Stimulated activated CD8-positive, alpha-beta memory T cell treated with anti-CD3 and anti-CD28 coated beads, Interleukin-12 subunit alpha, Interleukin-12 subunit beta, amount 100 ng/mL, for 1 hour (primary cell): ENCODE measurements at places on chromosomes 2 and 18.

DNA sequence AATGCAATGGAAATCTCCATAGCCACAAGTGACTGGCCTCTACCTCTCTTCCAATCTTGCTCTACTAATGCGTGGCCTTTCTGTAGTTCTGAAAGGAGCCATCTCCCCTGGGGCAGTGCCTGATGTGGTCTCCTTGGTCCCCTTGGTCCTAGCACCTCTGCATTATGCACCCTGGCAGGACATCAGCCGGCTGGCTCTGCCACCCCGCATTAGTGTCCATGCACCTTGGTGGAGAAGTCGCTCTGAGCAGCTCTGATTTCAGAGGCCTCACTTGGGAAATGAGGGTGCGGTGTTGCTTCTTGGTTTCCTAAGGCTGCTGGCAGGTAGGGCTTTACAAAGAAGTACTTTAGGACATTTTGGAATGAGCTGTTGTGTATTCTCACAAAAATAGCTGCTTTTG is 317.9 kb downstream of the GBX2 start:
- DNase-seq = no peak

GRCh38 chr2:108616751-108617161 is 82.5 kb downstream of the LIMS1 start:
- no peak for DNase-seq

DNA sequence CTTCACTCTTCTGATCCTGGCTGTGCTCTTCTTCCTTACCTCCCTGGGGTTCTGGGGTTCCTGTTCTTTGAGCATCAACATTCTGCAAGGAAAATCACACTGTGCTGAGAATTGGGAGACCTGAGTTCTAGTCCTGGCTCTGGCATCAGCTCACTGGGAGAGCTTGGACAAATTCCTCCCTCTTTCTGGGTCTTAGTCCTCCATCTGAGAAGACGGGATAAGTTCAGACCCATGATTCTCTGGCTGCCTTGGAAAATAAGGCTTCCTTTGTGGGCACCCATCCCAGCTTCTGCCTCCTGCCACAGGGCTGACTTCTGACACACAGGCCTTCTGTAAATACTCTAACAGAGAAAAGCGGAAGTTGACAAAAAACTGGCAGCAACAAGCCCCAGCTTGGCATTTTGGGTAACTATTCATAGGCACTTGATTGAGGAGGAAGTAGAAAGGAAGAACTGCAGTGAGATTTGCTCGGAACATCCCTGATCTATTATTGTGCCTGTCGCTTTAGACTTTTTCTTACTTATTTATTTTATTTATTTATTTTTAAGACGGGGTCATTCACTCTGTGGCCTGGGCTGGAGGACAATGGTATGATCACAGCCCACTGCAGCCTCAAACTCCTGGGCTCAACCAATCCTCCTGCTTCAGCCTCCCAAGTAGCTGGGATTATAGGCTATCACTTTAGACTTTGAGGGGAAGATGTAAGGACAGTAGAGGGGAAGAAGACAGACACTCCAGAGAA is 7.9 kb downstream of the PCBP1 start:
- no peak for DNase-seq

- no peak for DNase-seq
Observed at GRCh38 chr2:40352041-40352702, 99.7 kb downstream of the SLC8A1 start.

DNA sequence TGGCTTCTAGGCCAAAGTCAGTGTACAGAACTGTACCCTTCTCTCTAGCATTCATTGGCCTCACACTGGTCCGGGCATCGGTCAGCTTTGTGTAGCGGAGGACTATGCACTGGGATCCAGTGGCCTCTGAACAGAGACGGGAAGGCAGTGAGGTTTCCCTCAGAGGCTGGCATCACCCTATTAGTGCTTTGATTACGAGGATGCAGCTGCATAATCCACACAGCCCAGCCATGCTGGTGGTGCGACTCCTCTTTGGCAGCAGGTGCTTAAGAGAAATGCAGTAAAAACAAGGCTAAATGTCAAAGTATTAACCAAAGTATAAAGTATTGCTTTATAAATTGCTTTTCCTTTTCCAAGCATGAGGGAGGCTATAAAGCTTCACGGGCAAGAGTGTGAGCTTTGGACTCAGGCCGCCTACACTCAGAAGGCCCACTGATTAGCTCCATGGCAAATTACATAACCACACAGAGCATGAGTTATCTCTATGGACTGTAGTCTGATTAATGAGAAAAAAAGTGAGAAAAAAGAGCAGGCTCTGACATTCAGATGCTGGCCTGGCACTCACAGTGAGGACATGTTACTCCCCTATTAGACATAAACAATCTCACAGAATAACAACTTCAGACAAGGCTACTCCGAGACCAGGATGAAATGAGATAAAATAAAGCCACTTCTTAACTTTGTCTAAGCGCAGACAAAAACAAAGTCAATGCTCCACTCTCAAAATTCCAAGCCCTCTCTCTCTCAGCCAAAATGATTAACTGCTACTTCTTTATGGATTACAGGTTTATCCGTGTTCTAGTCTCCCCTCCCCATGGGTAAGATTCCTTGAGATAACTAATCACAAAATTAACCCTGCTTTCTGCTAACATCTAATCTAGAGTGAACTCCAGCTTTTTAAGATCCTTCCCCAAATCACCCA is 6.4 kb upstream of the CRYGC start:
- DNase-seq = no peak

GRCh38 chr2:119721904-119722303 is 37.8 kb upstream of the PTPN4 start:
- DNase-seq = no peak

GRCh38 chr18:75257605-75258004 is 47.0 kb downstream of the TSHZ1 start:
- no peak for DNase-seq

DNA sequence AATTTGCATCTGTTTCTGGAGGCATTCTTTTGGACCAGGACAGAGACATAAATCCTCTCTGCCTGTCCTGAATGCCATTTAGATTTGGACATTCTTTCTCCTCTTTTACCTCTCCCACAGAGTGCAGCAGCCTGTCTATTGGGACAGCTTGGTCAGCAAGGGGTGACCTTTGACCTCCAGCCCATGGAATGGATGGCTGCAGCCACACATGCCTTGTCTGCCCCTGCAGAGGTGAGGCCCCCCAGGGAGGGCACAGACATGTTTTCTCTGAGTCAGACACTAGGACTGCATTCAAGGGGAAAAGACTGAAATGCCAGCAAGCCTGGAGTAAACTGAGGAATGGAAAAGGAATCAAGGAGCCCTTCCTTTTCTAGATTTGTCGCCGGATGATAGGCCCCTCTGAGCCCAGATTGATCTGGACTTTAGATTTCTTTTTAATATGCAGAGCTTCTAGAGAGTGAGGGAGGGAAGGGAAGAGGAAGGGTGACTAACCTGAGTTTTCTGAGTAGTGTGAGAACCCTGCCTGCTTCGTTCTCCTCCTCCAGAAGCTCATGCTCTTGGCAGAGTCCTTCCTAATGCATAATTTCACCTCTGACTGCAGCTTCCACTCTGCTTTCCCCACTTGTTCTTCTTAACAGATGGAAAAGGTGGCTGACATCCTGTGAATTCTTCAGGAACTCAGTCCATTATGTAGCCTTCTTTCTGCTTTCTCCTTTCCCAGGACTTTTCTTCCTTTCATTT is 16.1 kb upstream of the TTLL4 start:
- no peak for DNase-seq

DNA sequence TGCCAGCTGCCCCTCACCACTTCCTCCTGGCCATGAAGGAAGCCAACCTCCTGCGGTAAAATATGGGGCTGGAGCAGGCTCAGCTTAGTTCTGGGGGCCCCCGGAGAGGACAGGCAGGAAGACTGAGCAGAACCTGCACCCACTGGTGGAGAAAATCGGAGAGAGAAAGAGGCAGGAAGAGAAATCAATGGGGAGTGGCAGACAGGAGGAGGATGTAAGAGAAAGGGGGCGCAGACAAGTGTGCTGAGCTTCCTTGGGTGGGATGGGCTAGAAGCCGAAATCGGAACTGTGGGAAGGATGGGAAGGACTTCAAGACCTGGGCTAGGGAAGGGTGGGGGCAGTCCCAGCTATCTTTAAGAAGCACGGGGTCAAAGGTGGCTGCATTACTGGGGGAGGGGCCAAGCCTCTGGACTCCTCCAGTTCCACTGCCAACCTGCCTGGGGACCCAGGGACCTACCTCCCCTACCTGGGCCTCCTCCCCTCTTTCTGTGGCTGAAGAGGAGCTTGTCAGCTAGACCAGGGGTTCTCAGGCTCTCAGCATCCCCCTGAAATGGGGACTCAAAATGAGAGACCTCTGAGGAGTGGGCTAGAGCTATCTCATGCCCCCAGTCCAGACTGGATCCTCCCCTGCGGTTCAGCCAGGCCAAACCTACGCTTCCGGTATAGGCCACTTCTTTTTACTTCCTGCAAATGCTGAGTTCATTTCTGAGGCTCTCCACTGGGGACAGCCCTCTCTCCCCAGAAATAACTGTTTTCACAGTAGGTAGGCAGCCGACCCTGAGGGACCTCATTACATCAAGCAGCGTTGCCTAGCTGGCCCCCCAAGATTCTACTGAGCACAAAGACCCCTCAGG is 33.6 kb upstream of the B3GNT7 start:
- peak; percentile 4 for DNase-seq

GRCh38 chr2:9152975-9153642 is 53.5 kb upstream of the ASAP2 start:
- DNase-seq = no peak

GRCh38 chr2:7777668-7778067 is 860.5 kb downstream of the RNF144A start:
- no peak for DNase-seq

GRCh38 chr2:153488072-153488471 is 9.5 kb upstream of the RPRM start:
- no peak for DNase-seq

DNA sequence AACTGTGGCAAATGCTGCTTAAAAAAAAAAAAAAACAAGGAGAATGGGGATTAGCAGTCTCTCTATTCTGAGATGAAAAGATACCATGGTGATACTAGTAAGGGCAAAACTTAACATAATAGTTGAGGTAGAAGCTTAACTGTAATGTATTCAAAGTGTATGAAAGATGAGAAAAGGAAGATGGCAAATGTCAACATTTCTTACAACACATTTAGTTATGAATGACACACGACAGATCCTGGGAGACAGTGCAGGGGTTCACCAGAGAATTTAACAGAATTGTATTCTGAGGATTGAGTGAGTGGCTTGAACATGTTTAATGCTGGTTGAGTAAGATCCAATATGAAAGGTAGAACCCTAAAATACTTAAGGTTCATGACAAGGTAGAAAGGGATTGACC is 52.7 kb downstream of the CUL3 start:
- no peak for DNase-seq

- DNase-seq = no peak
Observed at GRCh38 chr2:11375689-11376027, 31.2 kb upstream of the ROCK2 start.

GRCh38 chr2:150404147-150404546 is 83.3 kb downstream of the RND3 start:
- no peak for DNase-seq

GRCh38 chr18:56067214-56067894 is 479.4 kb upstream of the TCF4 start:
- DNase-seq = no peak

GRCh38 chr2:21727101-21727500 is 603.3 kb downstream of the TDRD15 start:
- DNase-seq = no peak

GRCh38 chr18:4119813-4120212 is 335.3 kb downstream of the DLGAP1 start:
- DNase-seq = no peak

GRCh38 chr2:109535217-109535946 is 78.4 kb downstream of the SEPTIN10 start:
- DNase-seq = no peak

DNA sequence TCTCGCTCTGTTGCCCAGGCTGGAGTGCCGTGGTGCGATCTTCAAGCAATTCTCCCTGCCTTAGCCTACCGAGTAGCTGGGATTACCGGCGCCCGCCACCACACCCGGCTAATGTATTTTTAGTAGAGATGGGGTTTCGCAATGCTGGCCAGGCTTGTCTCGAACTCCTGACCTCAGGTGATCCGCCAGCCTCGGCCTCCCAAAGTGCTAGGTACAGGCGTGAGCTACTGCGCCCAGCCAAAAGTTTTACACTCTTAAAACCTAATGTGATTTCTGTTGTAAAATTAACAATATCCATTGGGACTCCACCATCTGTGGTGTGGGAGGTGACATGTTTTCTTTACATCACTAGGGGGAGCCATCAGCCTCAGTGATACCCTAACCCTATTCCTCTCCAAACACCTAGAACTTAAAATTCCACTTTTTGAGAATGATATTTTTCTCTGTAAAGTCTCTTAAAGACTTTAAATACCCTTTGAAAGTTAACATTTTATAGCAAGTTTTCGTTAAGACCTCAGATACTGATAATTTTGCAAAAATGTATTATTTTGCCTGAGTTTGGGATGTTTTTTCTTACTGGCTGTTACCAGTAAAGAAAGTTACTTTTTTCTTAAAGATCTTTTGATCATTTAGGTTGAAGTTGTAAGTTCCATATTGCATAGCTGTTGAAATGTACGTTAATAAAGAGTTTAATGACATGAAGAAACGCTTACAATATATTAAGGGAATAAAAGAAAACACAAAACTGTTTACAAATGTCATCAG is 11.6 kb upstream of the EIF2AK2 start:
- DNase-seq = no peak

GRCh38 chr2:72793798-72794440 is 31.9 kb downstream of the EXOC6B start:
- DNase-seq = no peak

DNA sequence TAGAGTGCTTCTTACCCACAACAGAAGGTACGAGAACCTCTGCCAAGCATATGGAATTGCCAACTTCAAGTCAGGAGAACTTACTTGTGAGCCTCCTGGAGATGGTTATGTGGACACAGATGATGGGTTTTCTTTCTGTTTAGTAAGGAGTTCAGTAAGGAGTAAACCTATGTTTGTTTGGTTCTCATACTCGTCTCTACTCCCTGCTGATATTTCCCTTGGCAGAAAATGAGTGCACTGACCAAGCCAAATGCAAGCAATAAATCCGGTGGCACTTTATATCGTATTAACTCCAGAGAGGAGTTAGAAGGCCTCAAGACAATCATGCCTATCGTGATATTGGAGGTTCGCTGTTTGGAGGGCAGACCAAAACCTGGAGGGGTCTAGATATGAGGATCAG is 83.2 kb upstream of the CYP1B1 start:
- no peak for DNase-seq

DNA sequence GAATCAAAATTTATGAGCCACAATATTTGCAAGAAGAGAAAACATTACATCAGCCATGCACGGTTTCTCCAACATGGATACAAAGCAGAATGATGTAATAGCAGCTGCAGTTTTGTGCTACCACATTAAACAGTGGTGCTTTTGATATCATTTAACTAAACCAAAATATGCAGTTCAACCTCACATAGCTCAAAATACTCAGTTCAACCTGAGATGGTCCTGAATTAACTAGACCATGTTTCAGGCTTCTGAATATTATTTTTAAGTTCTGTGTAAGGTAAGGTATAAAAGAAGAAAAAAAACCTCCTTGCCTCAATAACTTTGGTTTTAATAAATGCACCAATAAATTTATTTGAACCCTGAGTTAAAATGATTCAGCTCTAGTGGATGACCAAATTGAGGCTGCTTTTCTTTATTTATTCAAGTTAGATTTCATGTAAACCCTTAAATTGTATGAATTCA is 18.8 kb upstream of the TSPYL6 start:
- no peak for DNase-seq

- no peak for DNase-seq
Observed at GRCh38 chr2:54588244-54588899, 132.2 kb downstream of the SPTBN1 start.

- DNase-seq = no peak
Observed at GRCh38 chr2:191170773-191171172, 20.0 kb upstream of the STAT4 start.

- no peak for DNase-seq
Observed at GRCh38 chr2:138831154-138831553, 51.0 kb upstream of the NXPH2 start.

- DNase-seq = no peak
Observed at GRCh38 chr18:8747440-8747937, 42.1 kb downstream of the MTCL1 start.
